Trophoblast cell (in vitro differentiated cells and primary cell): ENCODE measurements at places on chromosomes 7 and 10.

DNA sequence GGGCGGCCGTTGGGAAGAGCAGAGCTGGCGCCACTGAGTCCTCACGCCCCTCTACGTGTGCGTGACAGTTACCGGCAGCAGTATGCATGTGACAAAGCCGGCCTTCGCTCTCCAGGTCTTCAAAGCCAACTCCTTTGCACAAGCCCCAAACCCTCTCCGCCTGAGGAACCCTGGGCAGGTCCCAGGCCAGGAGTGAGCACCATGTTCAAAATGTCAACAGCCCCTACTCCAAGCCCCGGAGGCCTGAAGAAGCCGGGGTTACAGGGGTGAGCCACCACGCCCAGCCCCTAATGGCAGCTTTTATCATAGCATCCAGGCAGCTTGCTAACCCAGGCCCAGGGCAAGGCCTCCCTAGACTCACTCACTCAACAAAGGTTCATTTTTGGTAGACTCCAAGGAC lies 70.8 kb downstream of the OAT start:
- no peaks in the 10 kb centered on the region for H3K27me3 ChIP-seq
- no peak for DNase-seq
- H3K36me3 ChIP-seq, result no peaks in the 10 kb centered on the region
- no peak overlapping the region for H3K4me3 ChIP-seq

GRCh38 chr10:79093658-79094411 lies 25.1 kb downstream of the ZMIZ1 start:
- H3K4me3 ChIP-seq, result no peak overlapping the region
- H3K27me3 ChIP-seq, result no peaks in the 10 kb centered on the region
- no peak overlapping the region for H3K27ac ChIP-seq

DNA sequence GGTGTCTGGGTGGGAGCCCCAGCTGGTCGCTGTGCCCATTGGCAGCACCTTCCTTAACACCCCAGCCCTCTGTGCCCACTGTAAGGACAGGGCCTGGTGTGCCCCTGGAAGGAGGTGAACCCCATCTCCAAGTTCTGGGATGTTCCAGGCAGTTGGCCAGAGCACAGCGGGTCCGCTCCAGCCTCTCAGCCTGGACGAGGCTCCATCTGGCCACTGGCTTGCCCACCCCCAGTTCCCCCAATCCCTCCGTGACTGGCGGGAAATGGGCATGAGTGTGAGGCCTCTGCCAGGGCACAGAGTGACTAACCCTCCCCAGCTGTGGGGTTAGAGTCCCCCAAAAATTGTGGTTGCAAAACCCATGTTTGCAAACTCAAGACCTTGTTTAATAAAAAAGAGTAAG lies 15.6 kb downstream of the GRIFIN start:
- H3K4me1 ChIP-seq, result no peaks in the 10 kb centered on the region
- H3K4me3 ChIP-seq, result no peak overlapping the region
- no peaks in the 10 kb centered on the region for H3K27me3 ChIP-seq
- DNase-seq, result no peak

DNA sequence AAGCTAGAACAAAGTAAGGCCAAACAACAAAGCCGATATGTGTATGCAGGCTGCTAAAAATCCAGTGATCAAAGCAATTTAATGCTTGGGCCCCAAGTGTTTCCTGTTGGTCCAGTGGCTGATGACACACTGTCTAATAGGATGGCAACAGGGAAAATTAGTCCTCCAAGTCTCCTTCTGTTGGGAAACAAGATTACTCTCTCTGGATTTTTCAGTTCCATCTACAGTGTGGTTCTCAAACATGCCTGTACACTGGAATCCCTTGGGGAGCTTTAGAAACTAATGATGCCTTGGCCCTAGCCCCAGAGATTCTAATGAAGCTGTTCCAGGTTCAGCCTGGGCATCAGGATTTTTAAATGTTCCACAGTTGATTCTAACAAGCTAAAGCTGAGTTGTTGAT lies 198.7 kb downstream of the AHR start:
- H3K27me3 ChIP-seq, result no peaks in the 10 kb centered on the region
- no peaks in the 10 kb centered on the region for H3K4me1 ChIP-seq
- H3K4me3 ChIP-seq, result no peak overlapping the region
- DNase-seq, result no peak
- no peaks in the 10 kb centered on the region for H3K36me3 ChIP-seq
- H3K27ac ChIP-seq, result no peak overlapping the region

DNA sequence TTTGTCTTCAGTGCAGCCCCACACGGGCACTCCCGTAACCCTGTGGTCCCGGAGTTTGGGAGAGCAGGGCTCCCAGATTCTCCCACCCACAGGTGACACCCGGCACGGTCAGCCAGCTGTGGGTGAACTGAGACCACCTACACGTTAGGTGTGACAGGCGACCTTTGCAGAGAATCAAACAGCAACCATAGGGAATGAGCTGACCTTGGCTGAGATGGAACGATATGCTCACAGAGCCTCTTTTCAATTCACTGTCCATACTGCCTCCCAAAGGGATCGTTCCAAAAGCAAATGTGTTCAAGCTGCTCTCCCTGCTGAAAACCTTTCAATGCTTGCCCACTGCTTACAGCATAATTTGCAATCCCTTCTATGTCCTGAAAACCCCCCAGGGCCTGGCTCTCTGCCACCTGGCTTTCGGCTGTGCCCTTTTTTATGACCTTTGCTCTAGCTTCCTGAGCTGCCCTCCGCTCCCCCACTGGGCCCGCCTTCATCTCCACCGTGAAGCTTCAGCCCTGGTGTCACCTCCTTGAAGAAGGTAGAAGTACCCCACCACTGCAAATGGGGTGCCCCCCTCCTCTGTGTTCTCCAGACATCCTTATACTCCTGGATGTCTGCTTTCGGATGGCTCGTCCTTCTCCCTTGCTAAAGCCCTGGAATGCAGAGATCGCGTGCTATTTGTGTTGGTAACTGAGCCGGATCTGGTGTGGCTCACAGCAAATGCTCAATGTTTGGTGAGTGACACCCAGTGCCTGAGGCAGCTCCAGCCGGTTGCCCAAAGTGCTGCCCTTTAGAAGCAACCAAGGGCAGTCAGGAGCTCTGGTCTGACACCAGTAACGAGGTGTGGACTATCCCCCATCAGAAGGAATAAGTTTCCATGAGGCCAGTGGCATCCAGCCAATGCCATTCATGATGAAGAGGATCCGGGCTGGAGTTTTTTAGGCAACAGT lies 90.4 kb downstream of the KIAA1549 start:
- peak; percentile 92 for DNase-seq
- H3K4me1 ChIP-seq, result peaks cover 23% of the 10 kb centered on the region
- no peaks in the 10 kb centered on the region for H3K27me3 ChIP-seq
- peak overlapping the region; percentile 72 for H3K27ac ChIP-seq
- H3K36me3 ChIP-seq, result peaks cover 6% of the 10 kb centered on the region
- H3K4me3 ChIP-seq, result no peak overlapping the region

DNA sequence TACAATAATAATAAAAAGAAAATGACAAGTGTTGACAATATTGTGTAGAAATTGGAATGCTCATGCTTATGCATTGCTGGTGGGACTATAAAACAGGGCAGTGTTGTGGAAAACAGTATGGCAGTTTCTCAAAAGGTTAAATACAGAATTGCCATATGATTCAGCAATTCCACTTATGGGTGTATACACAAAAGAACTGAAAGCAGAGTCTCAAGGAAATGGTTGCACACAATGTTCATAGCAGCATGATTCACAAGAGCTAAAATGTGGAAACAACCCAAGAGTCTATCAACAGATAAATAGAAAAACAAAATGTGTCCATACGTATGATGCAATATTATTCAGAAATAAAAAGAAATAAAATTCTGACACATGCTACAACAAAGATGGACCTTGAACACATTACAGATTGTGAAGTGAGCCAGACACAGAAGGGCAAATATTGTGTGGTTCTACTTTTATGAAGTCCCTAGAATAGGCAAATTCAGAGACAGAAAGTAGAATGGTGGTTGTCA lies 64.8 kb upstream of the GRM8 start:
- H3K4me3 ChIP-seq, result no peak overlapping the region
- no peak overlapping the region for H3K27ac ChIP-seq
- no peak for DNase-seq

DNA sequence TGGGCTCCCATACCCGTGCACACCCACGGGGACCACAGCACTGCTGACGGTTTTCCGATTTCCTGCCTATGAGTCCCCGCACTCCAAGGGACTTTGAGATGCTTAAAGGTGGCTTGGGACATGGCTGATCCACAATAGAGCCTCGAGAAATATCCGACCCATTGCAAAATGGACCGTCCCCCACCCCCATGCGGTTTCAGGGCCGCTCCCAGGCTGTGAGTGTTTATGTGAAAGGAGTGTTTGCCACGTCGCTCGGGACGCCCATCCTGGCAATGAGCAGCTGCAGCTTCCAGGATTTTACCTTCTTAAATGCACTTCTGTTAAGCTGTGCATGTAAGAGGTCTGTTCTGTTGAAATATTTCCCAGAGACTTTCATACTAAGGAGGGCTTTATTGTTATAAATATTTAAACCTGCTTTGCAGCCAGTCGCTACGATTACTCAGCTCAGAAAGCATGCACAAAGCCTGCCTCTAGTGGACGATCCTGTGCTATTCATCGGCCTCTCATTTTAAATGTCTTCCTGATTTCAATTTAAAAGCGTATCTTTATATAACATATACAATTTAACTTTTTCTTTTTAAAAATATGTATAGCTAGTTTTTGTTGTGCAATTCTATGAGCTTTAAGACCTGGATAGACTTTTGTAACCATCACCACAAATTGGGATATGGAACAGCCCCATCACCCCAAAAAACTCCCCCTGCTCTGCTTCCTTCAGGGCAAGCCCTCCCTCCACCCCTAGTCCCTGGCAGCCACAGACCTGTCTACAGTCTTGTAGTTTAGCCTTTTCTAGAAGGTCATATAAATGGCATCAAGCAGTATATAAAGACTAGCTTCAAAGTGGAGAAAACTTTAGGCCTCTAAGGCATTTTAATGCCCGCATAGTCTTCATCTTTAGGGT lies 418.3 kb downstream of the PAXIP1 start:
- no peak overlapping the region for H3K27ac ChIP-seq
- no peak overlapping the region for H3K4me3 ChIP-seq
- DNase-seq, result no peak
- no peaks in the 10 kb centered on the region for H3K36me3 ChIP-seq
- H3K27me3 ChIP-seq, result no peaks in the 10 kb centered on the region
- peaks cover 6% of the 10 kb centered on the region for H3K4me1 ChIP-seq
